ENCODE measurements at places on chromosomes 1 and 21.

GRCh38 chr1:16051039-16051438 lies 7.5 kb downstream of the CLCNKB start:
- no peak for DNase-seq

- DNase-seq = no peak
These were observed 109.0 kb downstream of the PATJ start for GRCh38 chr1:61851235-61851634.

GRCh38 chr21:37095821-37096220 lies 22.8 kb downstream of the TTC3 start:
- DNase-seq = no peak

DNA sequence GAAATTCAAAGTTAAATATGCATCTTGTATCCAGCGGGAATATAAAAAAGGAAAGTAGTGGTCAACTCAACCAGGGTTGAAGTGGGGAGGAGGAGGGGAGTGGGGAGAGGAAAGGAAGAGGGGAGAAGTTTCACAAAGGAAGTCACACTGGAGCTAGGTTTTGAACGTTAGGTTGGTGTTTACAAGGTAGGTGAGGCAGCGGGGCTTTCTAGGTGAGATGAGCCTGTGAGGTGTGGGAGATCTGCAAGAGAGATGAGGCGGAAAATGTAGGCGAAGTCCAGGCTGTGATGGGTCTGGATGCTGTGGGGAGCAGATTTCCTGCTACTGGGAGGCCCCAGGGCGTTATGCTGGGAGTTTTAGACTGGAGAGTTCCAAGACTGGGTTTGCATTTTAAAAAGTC lies 36.1 kb upstream of the IL20 start:
- DNase-seq = peak; percentile 7

DNA sequence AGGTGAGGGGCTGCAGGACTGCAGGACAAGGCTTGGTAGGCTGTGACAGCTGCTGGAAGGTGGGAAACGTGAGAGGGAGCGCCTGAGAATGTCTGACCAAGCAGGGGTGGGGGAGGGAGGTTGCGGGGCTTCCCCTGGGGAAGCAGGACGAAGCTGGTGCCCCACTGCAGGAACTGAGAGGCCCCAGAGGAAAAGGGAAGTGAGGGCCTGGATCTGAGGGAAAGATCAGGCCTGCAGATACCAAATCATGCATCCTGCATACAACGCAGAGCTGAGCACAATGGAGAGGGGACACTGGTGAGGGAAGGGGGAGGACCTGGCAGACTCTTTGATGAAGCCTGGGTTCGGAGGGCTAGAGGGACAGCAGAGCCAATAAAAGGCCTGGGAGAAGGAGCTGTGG lies 65.7 kb upstream of the BACE2 start:
- DNase-seq = no peak

GRCh38 chr1:52139817-52140540 lies 1.9 kb upstream of the ZFYVE9 start:
- peak; percentile 63 for DNase-seq

DNA sequence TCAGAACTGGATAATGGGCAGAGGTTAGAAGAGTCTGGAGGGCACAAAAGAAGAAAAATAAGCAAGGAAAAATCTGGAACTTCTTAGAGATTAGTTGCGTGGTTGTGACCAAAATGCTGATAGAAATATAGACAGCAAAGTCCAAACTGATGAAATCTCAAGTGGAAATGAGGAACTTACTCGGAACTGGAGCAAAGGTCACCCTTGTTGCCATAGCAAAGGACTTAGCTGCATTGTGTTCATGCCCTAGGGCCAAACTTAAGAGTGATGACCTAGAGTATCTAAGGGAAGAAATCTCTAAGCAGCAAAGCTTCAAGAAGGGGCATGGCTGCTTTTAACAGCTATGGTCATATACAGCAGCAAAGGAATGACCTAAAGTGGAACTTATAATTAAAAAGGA lies 180.0 kb downstream of the TTLL7 start:
- no peak for DNase-seq

DNA sequence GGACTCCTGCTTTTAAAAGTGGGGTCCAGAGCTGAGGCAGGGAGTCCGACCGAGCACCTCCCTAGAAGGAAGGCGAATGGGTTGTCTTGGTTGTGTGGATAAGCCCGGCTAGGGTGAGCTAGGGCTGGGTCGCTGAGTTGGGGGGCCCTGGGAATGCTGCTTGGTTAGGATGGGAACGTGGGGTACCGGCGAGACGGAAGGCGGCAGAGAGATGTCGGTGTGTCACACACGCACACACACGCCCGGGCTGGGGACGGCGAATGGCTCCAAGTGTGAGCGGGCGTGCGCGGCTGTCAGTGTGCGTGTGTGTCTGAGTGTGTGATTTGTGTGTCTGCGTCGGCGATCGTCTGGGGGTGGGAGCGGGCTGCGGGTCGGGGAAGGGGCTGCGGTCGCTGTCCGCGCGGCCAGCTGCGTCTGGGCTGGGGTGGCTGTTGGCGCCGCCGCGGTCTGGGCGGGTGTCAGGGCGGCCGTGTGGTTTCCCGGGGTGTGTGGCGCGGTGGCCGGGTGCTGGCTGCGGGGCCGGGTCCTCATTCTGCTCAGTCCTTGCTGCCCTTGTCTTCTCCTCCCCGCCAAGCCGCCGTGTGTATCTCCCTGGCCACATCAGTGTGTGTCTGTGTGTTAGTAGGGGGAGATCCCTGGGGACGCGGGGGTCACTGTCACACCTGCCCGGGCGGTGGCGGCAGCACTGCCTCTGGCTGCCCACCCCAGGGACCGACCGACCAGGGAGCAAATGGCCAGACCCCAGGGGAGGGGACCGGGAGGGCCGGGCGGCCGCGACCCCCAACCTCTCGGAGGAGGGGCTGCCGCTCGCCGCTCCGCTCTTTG lies 1.1 kb downstream of the EFNA3 start:
- DNase-seq = no peak

- no peak for DNase-seq
These were observed 161.2 kb upstream of the NFIA start for GRCh38 chr1:60921175-60921574.

- no peak for DNase-seq
These were observed at the start of gene UAP1 for GRCh38 chr1:162561616-162562469. UAP1 (plus strand) TSS chr1:162561722; CDS start chr1:162566069, 4,347 bp downstream.

Data from CD4-positive, alpha-beta T cell treated with Interleukin-15 for 4 hours (primary cell).